ENCODE measurements at places on chromosomes 7 and 10.

DNA sequence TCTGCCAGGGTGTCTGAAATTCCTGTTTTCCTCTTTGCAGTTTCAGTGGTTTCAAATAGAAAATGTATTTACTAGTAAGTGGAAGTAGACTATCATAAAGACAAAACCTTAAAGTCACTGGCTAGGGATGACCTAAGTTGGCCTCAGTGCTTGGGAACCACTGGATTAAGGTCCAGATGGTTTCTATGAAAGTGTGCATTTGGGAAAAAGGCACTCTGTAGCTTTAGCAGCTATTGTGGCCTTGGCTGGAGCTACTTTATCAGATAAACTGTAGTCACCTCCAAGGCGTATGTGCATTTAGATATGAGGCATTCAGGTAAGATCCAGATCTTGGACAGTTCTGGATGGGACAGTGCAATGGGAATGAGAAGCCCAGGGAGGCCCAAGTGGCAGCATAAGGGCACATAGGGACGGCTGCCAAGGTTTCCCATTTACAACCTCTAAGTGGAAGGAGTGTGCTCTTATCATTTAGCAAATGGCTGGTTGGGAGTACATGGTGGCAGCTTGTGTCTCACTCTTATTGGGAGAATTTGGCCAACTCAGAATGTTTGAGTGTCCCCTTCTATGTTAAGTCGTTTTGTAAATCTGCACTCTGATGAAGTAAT, 185.6 kb downstream of the LRMDA start:
- DNase-seq: no peak
- H3K27me3 ChIP-seq: peaks cover 2% of the 10 kb centered on the region
- no peak overlapping the region for H3K27ac ChIP-seq
- no peaks in the 10 kb centered on the region for H3K36me3 ChIP-seq
- H3K4me3 ChIP-seq: no peak overlapping the region
- H3K4me1 ChIP-seq: no peaks in the 10 kb centered on the region

DNA sequence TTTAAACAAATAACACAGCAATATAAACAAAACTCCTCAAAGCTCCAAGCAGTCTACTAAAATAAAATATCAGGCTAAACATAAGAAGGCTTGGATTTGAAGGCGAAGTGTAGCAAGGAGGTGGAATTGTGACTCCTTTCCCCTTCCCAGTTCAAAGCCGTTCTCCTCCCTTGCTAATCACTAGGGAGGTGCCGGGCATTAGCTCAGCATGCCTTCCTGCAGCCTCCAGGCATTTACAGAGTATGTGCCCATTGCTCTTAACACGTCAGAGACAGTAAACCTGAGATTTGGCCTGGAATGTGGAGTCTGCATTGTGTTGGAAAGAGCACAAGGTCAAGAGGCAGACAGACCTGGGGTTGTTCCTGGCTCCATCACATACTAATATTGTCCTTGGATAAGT, 15.6 kb downstream of the CNNM1 start:
- no peak overlapping the region for H3K27ac ChIP-seq
- H3K4me3 ChIP-seq: no peak overlapping the region
- DNase-seq: no peak
- no peaks in the 10 kb centered on the region for H3K36me3 ChIP-seq
- no peaks in the 10 kb centered on the region for H3K27me3 ChIP-seq

DNA sequence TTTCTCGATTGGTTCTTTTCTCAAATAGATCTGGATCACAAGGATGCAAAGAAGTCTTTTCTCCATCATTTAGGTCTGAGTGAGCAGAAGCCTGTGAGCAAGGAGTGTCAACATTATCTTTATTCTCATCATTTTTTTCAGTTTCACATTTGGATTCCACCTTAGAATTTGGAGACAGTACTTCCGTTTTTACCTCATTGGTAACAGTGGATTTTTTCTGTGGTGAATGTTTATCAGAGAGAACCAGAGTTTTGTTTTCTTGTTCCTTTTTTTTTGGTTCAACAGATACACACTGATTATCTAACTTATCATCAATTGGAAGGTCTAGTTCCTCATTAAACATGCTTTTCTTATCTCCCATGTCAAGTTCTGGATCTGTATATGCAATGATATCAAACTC, 151.3 kb downstream of the GALNT11 start:
- H3K27ac ChIP-seq: no peak overlapping the region
- H3K4me3 ChIP-seq: no peak overlapping the region
- peaks cover 21% of the 10 kb centered on the region for H3K4me1 ChIP-seq
- no peak for DNase-seq

- peaks cover 14% of the 10 kb centered on the region for H3K4me1 ChIP-seq
- H3K27ac ChIP-seq: peak overlapping the region; percentile 80
- DNase-seq: peak; percentile 28
- H3K4me3 ChIP-seq: peak overlapping the region; percentile 87
These were observed 814 bp downstream of the RUFY2 start for GRCh38 chr10:68406111-68406814.

GRCh38 chr7:81138870-81139269, 220.0 kb upstream of the SEMA3C start:
- no peaks in the 10 kb centered on the region for H3K36me3 ChIP-seq
- H3K4me3 ChIP-seq: no peak overlapping the region
- DNase-seq: no peak
- H3K27me3 ChIP-seq: no peaks in the 10 kb centered on the region
- H3K27ac ChIP-seq: no peak overlapping the region
- H3K4me1 ChIP-seq: no peaks in the 10 kb centered on the region

- no peaks in the 10 kb centered on the region for H3K27me3 ChIP-seq
- no peak overlapping the region for H3K27ac ChIP-seq
- no peak for DNase-seq
- no peaks in the 10 kb centered on the region for H3K4me1 ChIP-seq
- H3K36me3 ChIP-seq: no peaks in the 10 kb centered on the region
These were observed 304.5 kb downstream of the SDHAF3 start for GRCh38 chr7:97422046-97422445.

DNA sequence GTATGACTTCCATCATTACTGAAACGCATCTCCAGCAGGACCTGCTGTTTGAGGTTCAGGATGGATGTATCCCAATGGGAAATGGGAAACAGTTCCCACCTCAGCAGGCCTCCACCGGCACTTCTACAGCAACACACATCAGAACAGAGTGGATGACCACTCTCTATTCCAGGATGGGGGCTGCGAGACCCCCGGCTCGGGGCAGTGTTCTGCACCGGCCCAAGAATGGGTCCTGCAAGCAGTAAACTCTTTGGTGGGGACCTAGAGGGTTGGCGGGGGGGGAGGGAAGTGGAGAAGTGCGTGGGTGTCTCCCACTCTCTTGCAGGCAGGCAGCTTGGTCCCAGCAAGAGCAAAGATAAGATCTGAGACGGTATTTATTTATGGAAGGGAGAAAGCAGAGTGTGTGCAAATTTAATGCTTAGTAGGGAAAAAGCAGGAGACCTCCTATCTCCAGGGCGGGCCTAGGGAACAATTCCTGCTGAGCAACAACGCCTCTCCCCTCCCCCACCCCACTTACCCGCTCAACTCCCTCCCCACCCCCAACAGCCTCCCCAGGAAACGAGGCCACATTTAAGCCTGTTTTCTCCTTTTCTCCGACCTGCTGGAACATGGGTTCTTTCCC, 4.0 kb downstream of the SFMBT2 start:
- H3K36me3 ChIP-seq: peaks cover 34% of the 10 kb centered on the region
- no peak overlapping the region for H3K27ac ChIP-seq
- H3K4me3 ChIP-seq: peak overlapping the region; percentile 97
- peaks cover 43% of the 10 kb centered on the region for H3K4me1 ChIP-seq

GRCh38 chr7:23712368-23713284, 2.6 kb downstream of the STK31 start:
- no peaks in the 10 kb centered on the region for H3K4me1 ChIP-seq
- no peak overlapping the region for H3K27ac ChIP-seq
- no peak for DNase-seq
- no peaks in the 10 kb centered on the region for H3K36me3 ChIP-seq

DNA sequence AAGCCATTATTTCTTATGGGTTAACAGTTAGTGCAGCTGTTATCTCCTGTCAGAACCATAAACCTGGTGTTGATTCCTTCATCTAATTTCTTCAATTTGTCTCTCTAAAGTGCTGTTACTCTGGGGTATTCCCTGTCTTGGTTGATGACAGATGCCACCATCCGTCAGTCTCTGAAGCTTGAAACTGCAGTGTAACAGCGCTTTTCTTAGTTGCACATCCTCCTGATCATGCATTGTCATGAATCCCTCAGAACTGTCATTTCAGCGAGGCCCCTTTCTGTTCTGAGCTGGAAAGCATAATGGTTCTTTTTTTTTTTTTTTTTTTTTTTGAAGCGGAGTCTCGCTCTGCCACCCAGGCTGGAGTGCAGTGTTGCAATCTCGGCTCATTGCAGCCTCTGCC, 193.9 kb downstream of the SDK1 start:
- H3K36me3 ChIP-seq: no peaks in the 10 kb centered on the region
- peaks cover 2% of the 10 kb centered on the region for H3K27me3 ChIP-seq
- DNase-seq: no peak
- H3K27ac ChIP-seq: no peak overlapping the region
- peaks cover 8% of the 10 kb centered on the region for H3K4me1 ChIP-seq

DNA sequence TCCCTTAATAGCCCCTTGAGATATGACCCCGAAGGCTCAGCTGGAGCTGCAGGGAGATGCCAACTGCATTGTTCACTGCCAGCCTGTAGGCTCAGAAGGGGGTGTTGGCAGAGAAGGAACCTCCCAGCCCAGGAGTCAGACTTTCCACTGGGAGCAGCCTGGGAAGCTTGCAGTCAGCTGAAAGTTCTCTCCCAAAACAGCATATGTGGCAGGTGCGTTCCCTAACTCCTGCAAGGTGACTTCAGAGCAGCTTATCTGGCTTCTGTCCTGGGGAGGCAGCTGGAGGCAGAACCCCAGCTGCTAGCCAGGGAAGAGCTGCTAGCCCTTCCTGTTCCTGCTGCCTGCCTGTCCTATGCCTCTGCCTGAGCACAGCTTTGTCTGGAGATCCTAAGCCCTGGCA, 8.1 kb downstream of the SFTPA2 start:
- no peak for DNase-seq
- H3K4me3 ChIP-seq: no peak overlapping the region
- peaks cover 11% of the 10 kb centered on the region for H3K27me3 ChIP-seq
- H3K36me3 ChIP-seq: no peaks in the 10 kb centered on the region

DNA sequence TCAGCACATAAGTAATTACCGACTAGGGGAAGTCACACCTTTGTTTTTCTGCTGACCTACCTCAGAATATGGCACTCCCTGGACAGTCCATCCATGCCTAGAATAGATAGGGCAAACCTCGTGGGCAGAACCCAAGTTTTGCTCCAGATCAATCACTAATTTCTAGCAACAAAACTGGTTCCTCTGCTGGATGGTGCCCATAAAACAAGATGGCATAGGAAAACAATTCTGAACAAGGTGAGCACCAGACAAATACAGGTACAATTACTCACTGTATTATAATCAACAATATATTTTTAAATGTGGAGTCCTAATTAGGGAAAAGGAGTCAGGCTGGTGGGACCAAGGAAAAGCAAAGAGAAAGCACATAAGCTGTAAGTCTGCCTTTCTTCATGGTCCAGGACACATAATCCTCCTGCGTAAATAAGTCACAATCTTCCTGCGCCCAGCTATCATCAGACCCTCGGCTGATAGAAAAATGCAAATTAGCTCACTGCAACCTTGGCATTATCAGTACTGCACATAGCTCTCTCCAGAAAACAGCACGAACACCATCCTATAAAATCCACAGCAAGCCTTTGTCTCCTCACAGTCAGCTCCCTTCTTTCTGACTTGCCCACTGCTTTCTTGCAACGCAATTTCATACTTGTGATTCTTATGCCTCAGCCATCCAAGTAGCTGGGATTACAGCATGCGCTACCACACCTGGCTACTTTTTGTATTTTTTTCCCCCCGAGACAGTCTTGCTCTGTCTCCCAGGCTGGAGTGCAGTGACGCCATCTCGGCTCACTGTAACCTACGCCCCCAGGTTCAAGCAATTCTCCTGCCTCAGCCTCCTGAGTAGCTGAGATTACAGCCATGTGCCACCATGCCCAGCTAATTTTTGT, 15.1 kb downstream of the URGCP start:
- H3K27ac ChIP-seq: no peak overlapping the region
- H3K36me3 ChIP-seq: peaks cover 14% of the 10 kb centered on the region
- no peak for DNase-seq
- no peaks in the 10 kb centered on the region for H3K27me3 ChIP-seq

DNA sequence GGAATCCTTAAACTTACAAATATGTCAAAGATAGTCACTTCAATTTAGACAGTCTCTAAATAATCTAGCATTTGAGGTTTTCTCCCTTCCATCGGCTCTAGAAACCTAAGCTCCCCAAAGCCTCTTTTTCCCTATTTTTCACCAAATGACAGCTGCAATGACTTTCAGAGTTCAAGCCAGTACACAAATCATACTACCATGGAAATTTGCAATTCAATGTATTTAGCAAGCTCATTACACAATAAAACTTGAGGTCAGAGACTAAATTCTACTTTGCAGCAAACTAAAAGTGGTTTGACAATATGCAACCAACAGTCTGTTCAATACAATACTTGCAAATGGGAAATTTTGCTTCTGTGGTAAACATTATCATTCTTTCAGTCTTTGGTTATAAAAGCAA, 80.3 kb downstream of the SKIDA1 start:
- H3K27me3 ChIP-seq: no peaks in the 10 kb centered on the region
- no peaks in the 10 kb centered on the region for H3K4me1 ChIP-seq
- DNase-seq: no peak

GRCh38 chr7:51467384-51468017, 150.9 kb upstream of the COBL start:
- H3K27me3 ChIP-seq: peaks cover 11% of the 10 kb centered on the region
- DNase-seq: no peak
- no peaks in the 10 kb centered on the region for H3K36me3 ChIP-seq

DNA sequence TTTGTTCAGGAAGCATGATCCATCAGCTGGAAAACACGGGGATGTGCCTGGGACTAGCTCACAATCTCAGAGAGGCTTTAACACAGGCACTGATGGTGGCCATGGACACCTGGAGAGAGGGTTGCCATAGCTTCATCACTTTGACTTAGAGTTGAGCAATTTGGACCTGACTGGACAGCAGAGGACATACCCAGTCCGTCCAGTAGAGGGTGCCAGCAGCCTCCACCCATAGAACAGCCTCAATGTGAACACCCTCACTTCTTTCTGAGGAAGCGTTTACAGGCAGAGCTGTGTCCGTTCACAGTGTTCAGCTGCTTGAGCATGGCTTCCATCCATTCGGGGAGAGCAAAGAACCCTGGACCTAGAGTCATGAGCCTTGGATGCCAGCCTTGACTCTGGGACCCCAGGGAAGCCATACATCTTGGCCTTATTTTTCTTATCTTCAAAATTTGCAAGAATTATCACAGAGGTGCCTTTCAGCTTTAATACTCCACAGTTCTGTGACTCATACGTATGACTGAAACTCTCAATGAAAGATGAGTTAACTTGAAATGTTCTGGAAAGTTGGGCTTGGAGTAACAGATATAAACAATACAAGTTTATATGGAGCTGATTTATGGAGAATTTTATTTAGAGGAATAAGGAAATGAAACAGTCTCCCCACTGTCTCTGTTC, 302.9 kb upstream of the PODXL start:
- H3K4me3 ChIP-seq: no peak overlapping the region
- no peak overlapping the region for H3K27ac ChIP-seq
- no peaks in the 10 kb centered on the region for H3K27me3 ChIP-seq
- H3K36me3 ChIP-seq: no peaks in the 10 kb centered on the region
- peak; percentile 21 for DNase-seq

GRCh38 chr7:1511444-1512422, 7.5 kb upstream of the INTS1 start:
- no peaks in the 10 kb centered on the region for H3K36me3 ChIP-seq
- H3K27me3 ChIP-seq: no peaks in the 10 kb centered on the region
- peaks cover 20% of the 10 kb centered on the region for H3K4me1 ChIP-seq
- no peak overlapping the region for H3K4me3 ChIP-seq
- no peak for DNase-seq

All from activated T-helper 2 cell treated with anti-CD3 and anti-CD28 coated beads, Interferon-gamma antibody, Interleukin-2, Interleukin-4, amounts not matched to agents 10 μg/mL and 5 μg/mL and 100 μg/mL, durations not matched to agents 14 hours and 24 hours and 36 hours (primary cell).